Activated naive CD8-positive, alpha-beta T cell treated with anti-CD3 and anti-CD28 coated beads, Interleukin-2, amount 10 ng/mL, durations not matched to agents 7 days and 5 days (primary cell): ENCODE measurements at places on chromosomes 7 and 10.
A peak's percentile ranks its signal among the peaks of the same experiment; 100 is the strongest.

DNA sequence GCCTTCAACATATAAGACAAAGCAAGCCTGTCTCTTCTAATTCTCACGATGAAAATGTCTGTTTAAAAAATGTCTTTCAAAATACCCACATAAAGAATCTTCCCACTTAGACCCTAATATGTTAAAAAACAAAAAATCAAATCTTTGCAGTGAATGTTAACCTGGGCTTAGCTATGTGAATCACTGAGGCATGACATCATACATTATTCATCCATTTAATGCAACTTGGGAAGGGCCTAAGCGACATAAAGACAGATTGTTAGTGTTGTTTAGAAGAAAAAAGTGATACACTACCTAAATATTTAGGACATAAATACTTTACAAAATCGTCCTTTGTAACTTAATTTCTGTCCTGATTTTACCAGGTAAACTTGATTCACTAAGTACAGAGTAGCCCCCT lies 648.5 kb upstream of the NRP1 start:
- DNase-seq = no peak
- no peaks in the 10 kb centered on the region for H3K4me1 ChIP-seq
- no peaks in the 10 kb centered on the region for H3K27me3 ChIP-seq
- H3K36me3 ChIP-seq = no peaks in the 10 kb centered on the region

- H3K4me1 ChIP-seq = no peaks in the 10 kb centered on the region
- no peaks in the 10 kb centered on the region for H3K36me3 ChIP-seq
- H3K4me3 ChIP-seq = no peak overlapping the region
- no peak overlapping the region for H3K27ac ChIP-seq
Measured at GRCh38 chr10:23467548-23467947, 28.7 kb downstream of the OTUD1 start.

GRCh38 chr10:73812657-73813056 lies 1.3 kb upstream of the NDST2 start:
- peak overlapping the region; percentile 38 for H3K27ac ChIP-seq
- no peaks in the 10 kb centered on the region for H3K27me3 ChIP-seq
- peak overlapping the region; percentile 54 for H3K4me3 ChIP-seq
- H3K36me3 ChIP-seq = peaks cover 11% of the 10 kb centered on the region
- no peak for DNase-seq
- H3K4me1 ChIP-seq = peaks cover 22% of the 10 kb centered on the region

- peak overlapping the region; percentile 92 for H3K27ac ChIP-seq
- peaks cover 13% of the 10 kb centered on the region for H3K36me3 ChIP-seq
- peak; percentile 39 for DNase-seq
- peak overlapping the region; percentile 67 for H3K4me3 ChIP-seq
- peaks cover 28% of the 10 kb centered on the region for H3K4me1 ChIP-seq
- H3K27me3 ChIP-seq = no peaks in the 10 kb centered on the region
Measured at GRCh38 chr10:43594944-43595589, 11.2 kb upstream of the ZNF485 start.

- H3K27me3 ChIP-seq = no peaks in the 10 kb centered on the region
- H3K4me1 ChIP-seq = no peaks in the 10 kb centered on the region
- H3K4me3 ChIP-seq = no peak overlapping the region
- no peak for DNase-seq
Measured at GRCh38 chr7:33731912-33732311, 173.4 kb upstream of the BMPER start.

- DNase-seq = no peak
- H3K4me1 ChIP-seq = no peaks in the 10 kb centered on the region
- H3K27ac ChIP-seq = no peak overlapping the region
- H3K27me3 ChIP-seq = peaks cover 14% of the 10 kb centered on the region
Measured at GRCh38 chr10:32111585-32111984, 55.4 kb upstream of the KIF5B start.

- H3K27ac ChIP-seq = no peak overlapping the region
- no peak for DNase-seq
- H3K4me1 ChIP-seq = peaks cover 4% of the 10 kb centered on the region
- H3K4me3 ChIP-seq = peak overlapping the region; percentile 41
Measured at GRCh38 chr10:79982861-79983260, 34.0 kb upstream of the SFTPD start.

- no peaks in the 10 kb centered on the region for H3K36me3 ChIP-seq
- no peak overlapping the region for H3K4me3 ChIP-seq
- H3K27ac ChIP-seq = no peak overlapping the region
- H3K4me1 ChIP-seq = no peaks in the 10 kb centered on the region
- peaks cover 2% of the 10 kb centered on the region for H3K27me3 ChIP-seq
Measured at GRCh38 chr7:69864274-69864673, 266.0 kb downstream of the AUTS2 start.

GRCh38 chr10:97648562-97649404 lies 8.3 kb downstream of the PI4K2A start:
- DNase-seq = no peak
- H3K36me3 ChIP-seq = peaks cover 17% of the 10 kb centered on the region
- peak overlapping the region; percentile 1 for H3K4me3 ChIP-seq

DNA sequence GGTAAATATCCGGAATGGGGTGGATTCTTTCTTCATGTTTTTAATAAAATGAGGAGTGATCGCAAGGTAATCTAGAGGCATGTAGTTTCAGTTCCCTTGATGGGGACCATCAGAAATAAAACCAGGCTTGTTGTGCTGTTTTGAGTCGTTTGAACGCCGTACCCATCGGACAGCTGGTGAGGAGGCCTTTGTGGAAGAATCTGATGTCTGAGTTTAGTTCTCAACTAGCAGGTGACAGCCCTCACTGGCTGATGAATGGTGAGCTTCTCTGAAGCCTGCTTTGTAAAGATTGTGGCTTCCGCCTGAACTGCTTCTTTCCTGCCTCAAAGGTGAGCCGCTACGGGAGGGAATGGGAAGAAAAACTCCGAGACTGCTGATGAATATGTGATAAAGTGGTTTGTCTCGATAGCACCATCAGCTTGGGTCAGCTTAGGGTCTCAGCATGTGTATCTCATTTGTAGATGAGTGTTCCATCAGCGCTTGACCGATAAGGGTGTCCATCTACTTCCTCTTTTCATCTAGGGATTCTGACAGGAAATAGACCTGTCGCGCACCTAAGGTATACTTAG lies 977 bp downstream of the TMEM248 start:
- H3K27me3 ChIP-seq = no peaks in the 10 kb centered on the region
- H3K4me1 ChIP-seq = peaks cover 25% of the 10 kb centered on the region
- peak overlapping the region; percentile 86 for H3K4me3 ChIP-seq
- peak; percentile 39 for DNase-seq
- H3K27ac ChIP-seq = peak overlapping the region; percentile 94
- peaks cover 23% of the 10 kb centered on the region for H3K36me3 ChIP-seq

- no peak overlapping the region for H3K27ac ChIP-seq
- peaks cover 2% of the 10 kb centered on the region for H3K27me3 ChIP-seq
- H3K4me1 ChIP-seq = no peaks in the 10 kb centered on the region
- H3K36me3 ChIP-seq = no peaks in the 10 kb centered on the region
- H3K4me3 ChIP-seq = no peak overlapping the region
Measured at GRCh38 chr7:153385502-153385901, 626.0 kb downstream of the ACTR3B start.

GRCh38 chr7:12569673-12570072 lies 847 bp upstream of the SCIN start:
- H3K27ac ChIP-seq = no peak overlapping the region
- no peak for DNase-seq

DNA sequence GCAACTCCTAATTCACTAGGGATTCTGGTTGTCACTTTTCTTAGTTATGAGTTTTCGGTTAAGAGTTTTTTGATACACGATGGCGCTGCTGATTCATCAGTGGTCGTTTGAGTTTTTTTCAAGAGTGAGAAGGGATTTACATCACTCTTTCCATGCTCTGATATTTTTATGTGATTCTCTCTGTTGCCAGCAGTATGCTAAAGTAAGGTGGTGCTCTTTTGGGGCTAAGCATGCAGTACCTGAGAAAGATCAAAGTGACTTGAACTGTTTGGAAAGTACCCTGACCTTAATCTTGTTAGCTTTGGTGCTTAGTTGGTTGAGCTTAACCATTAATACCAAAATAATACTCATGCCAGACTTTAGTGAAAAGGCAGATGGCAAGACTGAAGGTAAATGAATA lies 28.1 kb downstream of the STAMBPL1 start:
- peaks cover 10% of the 10 kb centered on the region for H3K4me1 ChIP-seq
- H3K4me3 ChIP-seq = no peak overlapping the region
- H3K27ac ChIP-seq = no peak overlapping the region
- no peaks in the 10 kb centered on the region for H3K27me3 ChIP-seq

DNA sequence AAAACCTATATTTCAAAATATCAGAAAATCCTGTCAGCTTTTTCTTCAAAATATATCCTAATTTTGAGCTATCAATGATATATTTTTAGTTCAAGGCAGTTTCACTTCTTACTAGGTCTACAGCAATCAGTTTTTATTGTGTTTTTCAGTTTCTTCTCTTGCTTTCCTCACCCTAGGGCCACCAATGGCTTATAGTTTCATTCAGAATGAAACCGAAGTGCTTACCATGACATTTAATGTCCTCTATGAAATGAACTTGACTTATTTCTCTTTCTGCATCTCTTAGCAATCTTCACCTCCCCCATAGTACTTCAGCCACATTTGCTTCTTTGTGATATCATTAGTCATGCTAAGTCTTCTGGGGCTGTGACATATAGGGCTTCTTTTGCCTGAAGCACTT lies 100.3 kb downstream of the ARL5B start:
- no peaks in the 10 kb centered on the region for H3K27me3 ChIP-seq
- H3K4me1 ChIP-seq = no peaks in the 10 kb centered on the region
- no peak overlapping the region for H3K27ac ChIP-seq
- H3K4me3 ChIP-seq = no peak overlapping the region

DNA sequence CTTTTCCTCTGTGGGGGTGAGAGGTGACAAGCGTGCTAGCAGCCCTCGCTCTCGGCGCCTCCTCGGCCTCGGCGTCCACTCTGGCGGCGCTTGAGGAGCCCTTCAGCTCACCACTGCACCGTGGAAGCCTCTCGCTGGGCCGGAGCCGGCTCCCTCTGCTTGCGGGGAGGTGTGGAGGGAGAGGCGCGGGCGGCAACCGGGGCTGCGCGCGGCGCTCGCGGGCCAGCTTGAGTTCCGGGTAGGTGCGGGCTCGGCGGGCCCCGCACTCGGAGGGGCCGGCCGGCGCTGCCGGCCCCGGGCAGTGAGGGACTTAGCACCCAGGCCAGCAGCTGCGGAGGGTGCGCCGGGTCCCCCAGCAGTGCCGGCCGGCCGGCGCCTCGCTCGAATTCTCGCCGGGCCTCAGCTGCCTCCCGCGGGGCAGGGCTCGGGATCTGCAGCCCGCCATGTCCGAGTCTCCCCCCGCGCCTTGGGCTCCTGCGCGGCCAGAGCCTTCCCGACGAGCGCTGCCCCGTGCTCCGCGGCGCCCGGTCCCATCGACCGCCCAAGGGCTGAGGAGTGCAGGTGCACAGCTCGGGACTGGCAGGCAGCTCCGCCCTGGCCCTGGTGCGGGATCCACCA lies 352.8 kb upstream of the PODXL start:
- H3K36me3 ChIP-seq = no peaks in the 10 kb centered on the region
- no peak for DNase-seq
- peaks cover 36% of the 10 kb centered on the region for H3K27me3 ChIP-seq
- H3K4me1 ChIP-seq = no peaks in the 10 kb centered on the region
- no peak overlapping the region for H3K4me3 ChIP-seq

DNA sequence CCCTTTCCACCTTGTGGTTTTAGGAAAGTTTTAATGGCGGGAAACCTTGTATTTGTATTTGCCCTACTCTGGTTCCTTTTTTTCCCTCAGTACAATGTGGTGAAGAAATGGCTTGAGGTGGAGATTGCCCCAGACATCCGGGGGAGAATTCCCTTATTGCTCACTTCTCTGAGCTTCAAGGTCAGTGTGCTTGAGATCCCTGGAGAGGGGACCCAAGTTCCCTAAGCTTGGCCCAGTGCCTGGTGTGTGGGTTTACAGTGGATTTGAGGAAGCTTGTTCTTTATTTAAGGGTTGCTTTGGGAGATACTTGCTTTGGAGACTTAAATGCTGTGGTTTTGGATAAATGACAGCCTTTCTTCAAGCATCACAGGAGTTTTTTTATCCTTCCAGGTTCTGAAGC lies 18.3 kb downstream of the CALHM2 start:
- H3K27me3 ChIP-seq = no peaks in the 10 kb centered on the region
- H3K4me1 ChIP-seq = peaks cover 41% of the 10 kb centered on the region
- peaks cover 50% of the 10 kb centered on the region for H3K36me3 ChIP-seq
- peak overlapping the region; percentile 42 for H3K27ac ChIP-seq
- DNase-seq = no peak

GRCh38 chr10:60894786-60895185 lies 49.2 kb downstream of the RHOBTB1 start:
- no peak overlapping the region for H3K4me3 ChIP-seq
- H3K36me3 ChIP-seq = no peaks in the 10 kb centered on the region
- no peak for DNase-seq
- no peaks in the 10 kb centered on the region for H3K4me1 ChIP-seq

GRCh38 chr7:32481921-32482320 lies 8.3 kb downstream of the LSM5 start:
- no peak overlapping the region for H3K27ac ChIP-seq
- H3K4me1 ChIP-seq = peaks cover 7% of the 10 kb centered on the region
- H3K27me3 ChIP-seq = no peaks in the 10 kb centered on the region
- no peak overlapping the region for H3K4me3 ChIP-seq
- no peaks in the 10 kb centered on the region for H3K36me3 ChIP-seq

- H3K27me3 ChIP-seq = no peaks in the 10 kb centered on the region
- H3K36me3 ChIP-seq = no peaks in the 10 kb centered on the region
- no peak overlapping the region for H3K4me3 ChIP-seq
- DNase-seq = no peak
- peaks cover 6% of the 10 kb centered on the region for H3K4me1 ChIP-seq
- H3K27ac ChIP-seq = no peak overlapping the region
Measured at GRCh38 chr10:105857268-105858264, 1216.5 kb downstream of the SORCS3 start.

- peaks cover 35% of the 10 kb centered on the region for H3K4me1 ChIP-seq
- no peak for DNase-seq
- H3K4me3 ChIP-seq = peak overlapping the region; percentile 96
- H3K27me3 ChIP-seq = peaks cover 16% of the 10 kb centered on the region
- H3K27ac ChIP-seq = peak overlapping the region; percentile 71
- peaks cover 3% of the 10 kb centered on the region for H3K36me3 ChIP-seq
Measured at GRCh38 chr10:124742413-124743190, 1.6 kb downstream of the FAM53B start.

GRCh38 chr10:129593953-129594352 lies 126.9 kb downstream of the MGMT start:
- no peak for DNase-seq
- H3K4me1 ChIP-seq = no peaks in the 10 kb centered on the region
- H3K4me3 ChIP-seq = no peak overlapping the region
- H3K36me3 ChIP-seq = peaks cover 14% of the 10 kb centered on the region

- H3K27me3 ChIP-seq = peaks cover 7% of the 10 kb centered on the region
- H3K4me1 ChIP-seq = peaks cover 4% of the 10 kb centered on the region
- DNase-seq = no peak
Measured at GRCh38 chr7:66315192-66315591, 110.1 kb downstream of the TPST1 start.

DNA sequence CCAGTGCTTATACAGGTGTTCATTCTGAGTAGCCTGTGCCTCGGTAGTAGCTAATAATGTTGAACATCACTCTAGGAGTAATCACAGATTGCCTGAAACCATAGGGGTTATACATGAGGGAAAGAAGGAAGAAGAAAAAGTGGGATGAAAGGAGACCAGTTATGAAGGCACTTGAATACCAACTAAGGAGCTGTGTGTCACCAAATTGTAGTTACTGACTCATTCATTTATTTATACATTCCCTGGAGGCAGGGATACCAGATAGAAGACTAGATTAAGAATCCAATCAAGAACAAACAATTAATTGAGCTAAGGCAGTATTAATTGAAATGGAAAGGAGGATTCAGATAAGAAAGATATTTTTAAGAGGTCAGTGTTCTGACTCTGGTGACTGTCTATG lies 129.6 kb upstream of the PRPS1L1 start:
- H3K27me3 ChIP-seq = peaks cover 5% of the 10 kb centered on the region
- no peaks in the 10 kb centered on the region for H3K4me1 ChIP-seq
- H3K4me3 ChIP-seq = no peak overlapping the region

- no peak overlapping the region for H3K27ac ChIP-seq
- H3K27me3 ChIP-seq = peaks cover 8% of the 10 kb centered on the region
- H3K36me3 ChIP-seq = no peaks in the 10 kb centered on the region
- H3K4me3 ChIP-seq = no peak overlapping the region
- DNase-seq = no peak
- peaks cover 3% of the 10 kb centered on the region for H3K4me1 ChIP-seq
Measured at GRCh38 chr10:124200011-124200410, 106.6 kb upstream of the CHST15 start.
